ENCODE measurements at places on chromosomes 12 and 14. TPM values are rescaled to one million over a fixed set of nuclear protein-coding genes. Genes with fewer than 3 reads are reported as not detected.

APOF gene
- total RNA-seq = not detected

SERPINA1 gene
- 32.1 TPM for total RNA-seq

LRRC10 gene
- total RNA-seq = not detected

DNA sequence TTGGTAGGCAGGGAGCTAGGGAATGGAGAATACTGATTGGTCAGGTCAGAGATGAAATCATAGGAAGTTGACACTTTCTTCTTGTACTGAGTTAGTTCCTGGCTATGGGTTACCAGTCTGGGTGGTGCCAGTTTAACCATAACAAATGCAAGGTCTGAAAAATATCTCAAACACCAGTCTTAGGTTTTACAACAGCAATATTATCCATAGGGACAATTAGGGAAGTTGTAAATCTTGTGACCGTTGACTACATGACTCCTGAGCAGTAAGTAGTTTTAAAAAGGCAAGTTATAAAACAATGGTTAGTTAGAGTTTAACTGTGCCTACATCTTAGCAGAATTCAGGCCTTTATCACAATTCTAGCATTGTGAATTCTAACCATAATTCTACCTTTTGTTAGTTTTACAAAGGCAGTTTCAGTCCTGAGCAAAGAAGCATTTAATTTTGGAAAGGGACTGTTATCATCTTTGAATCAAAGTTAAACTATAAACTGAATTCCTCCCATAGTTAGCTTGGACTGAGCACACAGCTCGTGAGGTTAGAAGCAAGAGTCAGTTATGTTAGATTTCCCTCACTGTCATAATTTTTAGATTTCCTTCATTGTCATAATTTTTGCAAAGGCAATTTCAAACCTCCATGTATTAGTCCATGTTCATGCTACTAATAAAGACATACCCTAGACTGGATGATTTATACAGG, 19.7 kb upstream of the MON2 start:
- DNase-seq = no peak

- no peak for DNase-seq
These were observed 661.7 kb downstream of the VRK1 start for GRCh38 chr14:97458661-97459579.

DNA sequence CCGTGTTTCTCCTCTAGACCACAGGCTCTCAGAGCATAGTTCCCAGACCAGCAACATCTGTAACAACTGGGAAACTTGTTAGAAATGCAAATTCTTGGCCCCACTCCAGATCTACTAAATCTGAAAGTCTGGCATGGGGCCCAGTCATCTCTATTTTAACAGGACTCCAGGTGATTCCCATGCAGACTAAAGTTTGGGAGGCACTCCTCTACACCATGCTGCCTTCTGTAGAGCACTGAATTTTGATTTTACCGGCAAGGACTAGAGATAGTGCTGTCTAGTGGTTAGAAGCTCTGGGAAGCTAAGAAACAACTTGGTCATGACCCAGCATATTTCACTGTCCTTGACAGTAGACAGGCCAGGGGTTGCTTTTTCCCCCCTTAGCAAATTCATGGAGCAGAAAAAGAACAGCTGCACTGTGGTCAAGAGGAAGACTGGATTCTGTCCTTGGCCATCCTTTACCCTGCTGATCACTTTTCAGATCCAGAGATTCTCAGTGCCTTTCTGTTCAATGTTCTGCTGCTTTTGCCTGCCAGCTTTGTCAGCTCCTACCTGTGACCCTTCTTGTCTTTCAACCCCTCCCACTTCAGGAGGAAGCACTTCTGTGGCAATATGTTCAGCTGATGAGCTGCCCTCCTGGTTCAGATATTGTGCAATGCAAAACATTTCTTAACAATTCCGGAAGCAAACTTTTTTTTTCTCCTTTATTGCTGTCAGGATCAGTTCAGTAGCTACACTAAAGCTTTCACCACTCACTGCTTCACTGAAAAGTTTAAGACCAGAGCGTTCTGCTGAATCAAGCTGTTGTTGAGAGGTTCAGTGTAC, 133.8 kb upstream of the NUDT4 start:
- peak; percentile 95 for DNase-seq

GRCh38 chr12:105032703-105033357, 46.7 kb downstream of the NOPCHAP1 start:
- no peak for DNase-seq

DNA sequence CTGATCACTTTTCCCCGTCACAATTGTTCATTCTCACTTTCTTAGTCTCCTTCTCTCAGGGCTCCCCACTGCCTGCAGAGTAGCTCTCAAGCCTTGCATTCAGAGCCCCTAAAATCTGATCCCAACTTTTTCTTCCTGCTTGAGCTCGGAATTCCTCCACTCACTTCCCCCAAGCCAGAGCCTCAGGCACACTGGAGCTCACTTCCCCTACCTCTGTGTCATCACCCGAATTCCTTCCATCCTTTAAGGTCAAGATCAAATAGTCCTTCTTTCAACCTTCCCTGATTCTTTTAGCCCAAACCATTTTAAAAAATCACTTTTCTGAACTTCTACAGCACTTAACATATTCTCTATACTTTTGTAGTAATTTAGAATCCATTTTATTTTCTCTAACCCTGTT, 34.1 kb upstream of the ATP23 start:
- DNase-seq = no peak

- peak; percentile 99 for DNase-seq
These were observed 157.5 kb upstream of the HIF1A start for GRCh38 chr14:61537563-61538463.

- DNase-seq = peak; percentile 53
These were observed 72.4 kb downstream of the TTC9 start for GRCh38 chr14:70714055-70714550.

- peak; percentile 81 for DNase-seq
These were observed 15.0 kb downstream of the GXYLT1 start for GRCh38 chr12:42129595-42130204.

DNA sequence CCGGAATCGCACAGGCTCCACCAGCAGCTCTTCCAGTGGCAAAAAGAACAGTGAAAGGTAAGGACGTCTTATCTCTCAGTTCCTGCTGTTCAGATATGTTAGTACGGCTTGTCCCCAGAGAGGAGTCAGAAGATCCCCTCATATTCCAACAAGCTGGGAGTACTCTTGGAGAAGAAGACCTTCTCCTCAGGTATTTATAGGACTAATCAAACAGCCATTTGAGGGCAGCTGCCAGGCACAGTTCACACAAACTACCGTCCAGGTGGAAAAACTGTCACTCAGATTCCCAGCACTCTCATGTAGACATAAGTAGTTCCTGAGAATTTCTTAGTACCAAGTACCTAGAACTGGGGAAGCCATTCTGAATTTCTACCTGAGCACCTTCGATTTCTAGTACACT, 85.3 kb downstream of the EML1 start:
- DNase-seq = no peak

- DNase-seq = peak; percentile 16
These were observed 1620.4 kb upstream of the FLRT2 start for GRCh38 chr14:83909507-83909906.

- peak; percentile 83 for DNase-seq
These were observed 442.2 kb downstream of the APAF1 start for GRCh38 chr12:99087278-99087677.

GRCh38 chr12:128531170-128531569, 264.2 kb downstream of the TMEM132C start:
- no peak for DNase-seq

DNA sequence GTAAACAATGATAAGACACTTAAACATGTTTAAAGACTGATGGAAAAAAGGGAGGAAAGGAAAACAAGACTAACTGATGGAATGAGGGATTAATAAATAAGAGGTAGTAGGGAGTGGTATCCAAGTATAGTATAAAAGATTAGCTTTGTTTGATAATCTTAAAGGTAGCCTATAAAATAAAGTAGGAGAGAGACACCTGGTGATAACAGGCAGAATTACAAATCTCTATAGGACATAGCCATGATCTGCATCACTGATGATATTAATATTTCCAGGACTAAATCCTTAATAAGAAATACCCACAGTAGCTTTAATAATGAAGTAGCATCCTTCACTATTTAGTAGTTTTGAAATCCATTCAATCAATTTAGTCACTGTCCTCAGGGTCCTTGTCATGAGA, 30.4 kb downstream of the DLGAP5 start:
- DNase-seq = peak; percentile 62

Measured in renal cortical epithelial cell (primary cell).